ENCODE measurements at places on chromosomes 4 and X. TPM values are rescaled to one million over a fixed set of nuclear protein-coding genes. Genes with fewer than 3 reads are reported as not detected.

GRCh38 chr4:154946113-154946512 lies 165.0 kb downstream of the RBM46 start:
- H3K4me3 ChIP-seq, result no peak overlapping the region
- H3K27me3 ChIP-seq, result no peaks in the 10 kb centered on the region
- no peaks in the 10 kb centered on the region for H3K4me1 ChIP-seq
- no peak overlapping the region for H3K27ac ChIP-seq
- DNase-seq, result no peak

DNA sequence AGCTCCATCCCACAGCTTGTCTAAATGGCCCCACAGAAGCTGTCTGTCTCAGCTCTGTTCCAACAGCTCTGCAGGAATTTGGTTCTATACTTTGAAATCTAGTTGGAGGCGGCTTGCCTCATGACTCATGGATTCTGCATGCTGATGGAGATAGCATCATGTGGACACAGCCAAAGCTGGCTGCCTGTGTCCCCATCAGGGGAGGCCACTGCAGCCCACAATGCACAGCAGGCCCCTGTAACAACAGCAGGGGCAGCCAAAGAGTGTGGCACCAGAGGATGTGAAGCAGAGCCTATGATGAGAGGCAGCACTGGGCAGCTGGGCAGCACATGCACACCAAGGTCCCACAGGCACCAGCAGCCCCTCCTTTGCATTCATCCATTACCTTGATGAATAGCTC lies 67.2 kb downstream of the DCAF12L1 start:
- no peak overlapping the region for H3K27ac ChIP-seq
- DNase-seq, result no peak
- H3K4me1 ChIP-seq, result no peaks in the 10 kb centered on the region
- no peaks in the 10 kb centered on the region for H3K36me3 ChIP-seq
- no peak overlapping the region for H3K4me3 ChIP-seq

GRCh38 chr4:107877361-107877760 lies 52.6 kb downstream of the SGMS2 start:
- no peak overlapping the region for H3K4me3 ChIP-seq
- no peaks in the 10 kb centered on the region for H3K36me3 ChIP-seq
- DNase-seq, result no peak
- no peaks in the 10 kb centered on the region for H3K27me3 ChIP-seq

GRCh38 chr4:48603366-48604003 lies 113.4 kb downstream of the ZAR1 start:
- no peaks in the 10 kb centered on the region for H3K27me3 ChIP-seq
- H3K4me1 ChIP-seq, result no peaks in the 10 kb centered on the region
- H3K36me3 ChIP-seq, result no peaks in the 10 kb centered on the region
- H3K4me3 ChIP-seq, result no peak overlapping the region
- H3K27ac ChIP-seq, result no peak overlapping the region
- no peak for DNase-seq

The FGF13 gene
- total RNA-seq, result 0.22 TPM

All from upper lobe of left lung (tissue), 6 donors.